SJSA1 (cell line): ENCODE measurements at places on chromosomes 2 and 18. TPM values are rescaled to one million over a fixed set of nuclear protein-coding genes. Genes with fewer than 3 reads are reported as not detected.

DNA sequence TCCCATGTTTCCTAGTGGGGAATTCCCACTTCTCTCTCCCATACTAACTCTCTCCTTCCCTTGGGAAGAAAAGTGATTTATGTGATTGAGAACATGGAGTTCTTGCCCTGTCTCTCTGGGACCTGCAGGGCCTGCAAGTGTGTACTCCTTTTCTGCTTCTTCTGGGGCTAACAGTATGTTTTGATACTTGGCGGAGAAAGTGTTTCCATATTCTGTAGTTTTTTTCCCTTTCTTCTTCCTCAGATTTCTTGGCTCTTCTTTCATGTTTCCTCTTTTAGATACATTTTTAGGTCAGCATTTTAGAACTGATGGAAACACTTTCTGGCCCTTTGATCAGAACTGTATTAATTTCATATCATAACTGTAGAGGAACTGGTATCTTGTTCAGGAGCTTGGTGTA, 352.2 kb downstream of the DLGAP1 start:
- peaks cover 6% of the 10 kb centered on the region; the same call in 1 of the 2 replicates for H3K27me3 ChIP-seq
- H3K4me1 ChIP-seq = no peaks in the 10 kb centered on the region
- DNase-seq = no peak
- no peak overlapping the region for H3K27ac ChIP-seq
- H3K4me3 ChIP-seq = no peak overlapping the region

DNA sequence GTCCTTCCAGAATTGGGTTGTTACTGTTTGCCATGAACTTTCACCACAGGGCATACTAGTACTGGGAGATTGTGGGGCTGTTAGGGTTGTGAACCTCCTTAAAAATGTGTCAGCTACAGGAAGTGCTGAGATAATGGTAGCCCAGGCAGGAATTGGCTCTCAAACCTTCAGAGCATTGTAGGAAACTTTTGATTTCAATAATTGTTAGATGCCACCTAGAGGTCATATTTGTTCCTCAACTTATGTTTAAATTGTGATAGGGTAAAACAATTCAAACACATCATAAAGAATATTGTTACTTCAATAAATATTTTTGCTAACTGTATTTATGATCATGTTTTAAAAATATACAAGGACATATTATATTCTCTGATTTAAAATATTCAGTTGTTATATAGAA, 594.6 kb downstream of the ADCYAP1 start:
- no peak overlapping the region for H3K4me3 ChIP-seq
- no peak overlapping the region for H3K27ac ChIP-seq
- no peaks in the 10 kb centered on the region for H3K27me3 ChIP-seq
- H3K36me3 ChIP-seq = no peaks in the 10 kb centered on the region

DNA sequence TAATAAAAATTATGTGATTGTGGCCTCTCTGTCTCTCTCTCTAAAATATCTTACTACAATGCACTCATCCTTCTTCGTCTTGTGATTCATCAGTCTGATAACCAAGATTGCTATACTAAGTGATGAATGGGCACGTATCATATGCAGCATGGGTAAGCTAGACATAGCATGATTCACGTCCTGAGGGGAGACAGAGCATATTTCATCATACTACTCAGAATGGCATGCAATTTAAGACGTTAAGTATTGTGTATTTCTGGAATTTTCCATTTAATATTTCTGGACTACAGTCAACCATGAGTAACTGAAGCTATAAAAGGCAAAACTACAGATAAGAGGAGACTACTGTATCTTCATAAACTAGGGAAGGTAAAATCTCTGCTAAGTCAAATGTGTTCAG, 97.0 kb upstream of the CD226 start:
- no peak overlapping the region for H3K4me3 ChIP-seq
- no peaks in the 10 kb centered on the region for H3K27me3 ChIP-seq
- peaks cover 17% of the 10 kb centered on the region for H3K4me1 ChIP-seq
- H3K27ac ChIP-seq = peak overlapping the region; percentile 56
- peaks cover 7% of the 10 kb centered on the region; the same call in 1 of the 2 replicates for H3K36me3 ChIP-seq
- peak; percentile 74 for DNase-seq

GRCh38 chr18:44589693-44590355, 90.9 kb upstream of the SETBP1 start:
- no peak overlapping the region for H3K4me3 ChIP-seq
- no peaks in the 10 kb centered on the region for H3K27me3 ChIP-seq
- H3K27ac ChIP-seq = peak overlapping the region; percentile 79
- H3K36me3 ChIP-seq = no peaks in the 10 kb centered on the region
- H3K4me1 ChIP-seq = peaks cover 62% of the 10 kb centered on the region

GRCh38 chr2:19700861-19701585, 200.8 kb downstream of the TTC32 start:
- no peak overlapping the region for H3K27ac ChIP-seq
- no peaks in the 10 kb centered on the region for H3K27me3 ChIP-seq
- DNase-seq = no peak

DNA sequence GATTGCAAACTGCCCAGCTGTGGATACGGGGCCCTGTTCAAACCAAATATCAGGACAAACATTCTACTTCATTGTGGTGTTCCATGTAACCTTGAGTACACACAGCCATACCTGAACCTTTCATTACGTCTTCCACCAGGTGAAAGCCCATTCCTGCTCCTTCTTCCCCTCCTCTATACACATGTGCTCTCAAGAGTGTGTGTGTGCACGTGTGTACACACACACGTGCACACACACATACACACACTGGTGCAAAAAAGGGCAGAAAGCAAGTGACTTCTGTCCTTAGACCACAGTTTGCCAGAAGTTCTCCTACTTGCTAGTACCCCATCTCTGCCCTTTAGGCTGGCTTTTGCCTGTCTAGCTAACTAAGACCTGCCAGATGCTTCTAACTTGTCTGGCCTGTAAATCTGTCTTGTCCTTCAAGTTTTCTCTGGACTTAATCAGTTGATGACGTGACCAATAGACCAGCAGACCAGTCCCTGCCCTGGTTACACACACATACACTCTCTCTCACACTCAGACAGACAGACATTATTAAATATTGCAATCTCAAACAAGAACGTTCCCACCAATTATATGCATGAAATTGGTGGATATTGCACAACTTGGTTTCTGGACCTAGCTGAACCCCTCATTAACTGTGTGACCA, 163.4 kb downstream of the MSH2 start:
- H3K27me3 ChIP-seq = peaks cover 66% of the 10 kb centered on the region
- no peak overlapping the region for H3K27ac ChIP-seq
- H3K4me3 ChIP-seq = no peak overlapping the region
- DNase-seq = no peak

DNA sequence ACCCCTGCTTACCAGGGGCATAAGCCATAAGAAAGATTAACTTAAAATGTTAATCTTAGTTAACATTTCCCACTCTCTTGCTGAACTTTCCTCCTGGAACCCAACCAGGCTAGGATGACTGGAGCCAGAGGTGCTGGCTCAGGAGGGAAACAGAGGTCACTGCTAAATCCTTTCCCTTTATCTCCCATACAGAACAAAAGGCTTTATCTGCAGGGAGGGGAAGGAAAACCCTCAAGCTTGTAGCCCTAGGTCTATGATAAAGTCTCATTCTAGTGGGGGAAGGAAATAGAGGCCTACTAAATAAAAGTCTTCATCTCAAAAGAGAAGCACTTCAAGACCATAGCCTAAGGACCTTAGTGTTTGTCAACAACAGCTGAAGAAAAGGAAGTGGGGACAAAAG, 18.6 kb downstream of the HIBCH start:
- no peak overlapping the region for H3K27ac ChIP-seq
- H3K27me3 ChIP-seq = no peaks in the 10 kb centered on the region
- no peak overlapping the region for H3K4me3 ChIP-seq
- no peaks in the 10 kb centered on the region for H3K4me1 ChIP-seq
- H3K36me3 ChIP-seq = peaks cover 11% of the 10 kb centered on the region

The TM4SF20 gene
- total RNA-seq = not detected in 2 replicates
